Astrocyte (in vitro differentiated cells and primary cell): ENCODE measurements at places on chromosomes 7 and 10. TPM values are rescaled to one million over a fixed set of nuclear protein-coding genes. Genes with fewer than 3 reads are reported as not detected.

DNA sequence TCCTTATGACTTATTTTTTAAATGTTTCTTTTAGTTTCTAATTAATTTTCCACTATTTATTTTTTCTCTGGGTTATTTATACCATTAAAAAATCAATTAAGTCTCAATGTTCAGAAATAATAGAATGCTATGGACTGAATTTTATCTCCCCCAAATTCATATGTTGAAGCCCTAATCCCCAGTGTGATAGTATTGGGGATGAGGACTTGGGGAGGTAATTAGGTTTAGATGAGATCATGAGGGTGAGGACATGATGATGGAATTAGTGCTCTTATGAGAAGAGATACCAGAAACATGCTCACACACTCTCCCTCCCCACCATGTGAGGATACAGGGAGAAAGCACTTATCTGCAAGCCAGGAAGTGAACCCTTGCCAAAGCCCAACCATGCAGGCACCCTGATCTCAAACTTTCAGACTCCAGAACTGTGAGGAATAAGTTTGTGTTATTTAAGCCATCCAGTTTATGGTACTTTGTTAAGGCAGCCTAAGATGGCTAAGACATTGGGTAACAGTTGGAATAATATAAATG is 202.6 kb downstream of the MDFIC start:
- DNase-seq: peak; percentile 16

Gene IFIT1
- 335 and 375 TPM in 2 replicates for total RNA-seq

Gene DENND11
- total RNA-seq: 9.8 and 10.5 TPM in 2 replicates

Gene TFPI2
- total RNA-seq: 66.2 and 74.8 TPM in 2 replicates

Gene GPNMB
- total RNA-seq: 0.82 and 0.91 TPM in 2 replicates

DNA sequence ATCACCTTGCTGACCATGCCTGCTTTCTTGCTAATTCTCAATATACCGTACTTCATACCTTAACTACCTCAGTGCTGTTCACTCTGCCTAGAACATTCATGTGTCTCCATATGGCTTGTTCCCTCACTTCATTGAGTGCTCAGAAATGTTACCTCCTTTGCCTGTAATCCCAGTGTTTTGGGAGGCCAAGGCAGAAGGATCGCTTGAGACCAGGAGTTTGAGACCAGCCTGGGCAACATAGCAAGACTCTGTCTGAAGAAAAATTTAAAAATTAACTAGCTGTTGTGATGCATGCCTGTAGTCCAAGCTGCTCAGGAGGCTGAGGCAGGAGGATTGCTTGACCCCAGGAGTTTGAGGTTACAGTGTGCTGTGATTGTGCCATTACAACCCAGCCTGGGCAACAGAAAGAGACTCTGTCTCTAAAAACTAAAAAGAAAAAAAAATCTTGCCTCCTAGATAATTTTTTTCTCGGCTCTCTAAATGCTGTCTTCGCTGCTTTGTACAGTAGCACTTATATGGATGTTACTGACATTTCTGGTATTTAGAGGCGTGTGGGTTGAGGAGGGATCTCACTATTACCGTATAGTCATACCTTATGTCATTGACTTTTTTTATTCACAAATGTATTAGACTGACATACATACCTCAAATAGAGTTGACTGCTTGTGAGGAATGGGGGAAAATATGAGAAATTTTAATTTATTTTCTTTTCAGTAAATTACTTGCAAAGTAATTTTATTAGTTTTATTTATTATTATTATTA is 63.7 kb downstream of the LCOR start:
- DNase-seq: no peak

DNA sequence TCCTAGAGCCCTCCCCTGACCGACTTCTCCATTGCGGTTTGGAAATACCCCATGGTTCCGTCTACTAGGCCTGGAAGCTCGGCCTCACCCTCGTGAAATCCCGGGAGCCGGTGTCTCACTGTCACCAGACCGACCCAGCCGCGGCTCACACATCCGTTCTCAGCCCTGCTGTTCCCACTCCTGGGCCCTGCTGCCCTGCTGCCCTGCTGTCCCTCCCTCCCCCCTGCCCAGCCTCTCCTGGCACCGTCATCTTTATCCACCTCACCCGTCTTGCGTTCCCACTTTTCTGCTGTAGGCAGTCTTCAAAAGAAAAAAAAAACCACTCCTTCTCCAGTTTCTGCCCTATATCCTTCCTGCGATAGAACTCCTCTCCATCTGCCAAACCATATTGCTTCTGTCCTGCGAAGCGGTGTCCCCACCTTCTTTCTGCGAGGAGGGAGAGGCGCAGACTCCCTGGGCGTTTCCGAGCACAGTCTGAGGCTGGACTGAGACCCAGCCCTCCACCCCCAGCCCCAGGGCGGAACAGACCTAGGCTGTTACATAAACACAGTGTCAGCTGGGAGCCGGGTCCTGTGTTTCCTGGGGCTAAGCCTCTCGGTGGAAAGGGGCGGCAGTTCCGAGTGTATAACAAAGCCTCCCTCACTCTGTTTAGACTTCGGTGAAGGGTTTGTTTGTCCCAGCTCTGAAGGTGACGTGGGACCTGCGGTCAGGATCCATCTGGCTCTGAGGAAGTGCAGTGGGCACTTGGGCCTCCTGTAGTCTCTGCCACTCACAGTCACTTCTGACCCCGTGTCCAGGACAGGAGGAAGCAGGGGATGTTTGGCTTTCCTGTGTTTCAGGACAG is 2.8 kb downstream of the AGAP3 start:
- DNase-seq: peak; percentile 52

- no peak for DNase-seq
These were observed 50.0 kb upstream of the PPP1R3C start for GRCh38 chr10:91682912-91683311.

Gene CCM2
- 57.6 and 62.0 TPM in 2 replicates for total RNA-seq

GRCh38 chr7:122155566-122155965 is 11.5 kb upstream of the AASS start:
- DNase-seq: no peak

Gene AKR1C4
- not detected in 2 replicates for total RNA-seq

DNA sequence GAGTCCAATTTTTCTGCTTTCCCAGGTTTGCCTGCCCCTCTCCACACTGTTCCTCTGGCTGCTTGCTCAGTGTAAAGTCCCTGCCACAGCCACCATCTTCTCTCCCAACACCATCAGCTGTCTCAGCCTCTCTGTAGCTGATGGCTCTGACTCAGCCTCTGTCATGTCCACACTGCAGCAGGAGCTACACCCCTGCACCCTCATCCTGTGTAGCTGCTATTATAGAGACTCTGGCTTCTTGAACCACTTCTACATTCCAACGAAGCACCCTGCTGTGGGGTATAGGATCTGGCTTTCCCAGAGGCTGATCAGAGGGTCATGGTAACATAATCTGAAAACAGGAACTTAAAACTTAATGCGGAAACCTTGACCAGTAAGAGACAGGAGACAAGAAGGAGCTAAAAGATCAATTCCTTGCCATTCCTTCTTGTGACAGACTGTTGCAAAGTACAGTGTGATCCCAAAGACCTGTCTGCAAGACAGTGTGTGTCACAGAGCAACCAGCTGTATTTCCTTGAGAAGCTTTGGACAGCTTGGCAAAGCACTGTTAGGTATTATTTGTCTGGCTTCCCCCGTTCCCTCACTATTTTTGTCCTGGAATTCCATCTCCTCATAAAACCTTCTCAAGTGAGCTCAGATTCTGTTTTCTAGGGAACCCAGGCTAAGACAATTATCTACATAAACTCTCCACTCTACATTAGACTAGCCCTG is 42.3 kb downstream of the NRCAM start:
- peak; percentile 50 for DNase-seq
